AML-193 (cell line): ENCODE measurements at places on chromosomes 16 and 17.

DNA sequence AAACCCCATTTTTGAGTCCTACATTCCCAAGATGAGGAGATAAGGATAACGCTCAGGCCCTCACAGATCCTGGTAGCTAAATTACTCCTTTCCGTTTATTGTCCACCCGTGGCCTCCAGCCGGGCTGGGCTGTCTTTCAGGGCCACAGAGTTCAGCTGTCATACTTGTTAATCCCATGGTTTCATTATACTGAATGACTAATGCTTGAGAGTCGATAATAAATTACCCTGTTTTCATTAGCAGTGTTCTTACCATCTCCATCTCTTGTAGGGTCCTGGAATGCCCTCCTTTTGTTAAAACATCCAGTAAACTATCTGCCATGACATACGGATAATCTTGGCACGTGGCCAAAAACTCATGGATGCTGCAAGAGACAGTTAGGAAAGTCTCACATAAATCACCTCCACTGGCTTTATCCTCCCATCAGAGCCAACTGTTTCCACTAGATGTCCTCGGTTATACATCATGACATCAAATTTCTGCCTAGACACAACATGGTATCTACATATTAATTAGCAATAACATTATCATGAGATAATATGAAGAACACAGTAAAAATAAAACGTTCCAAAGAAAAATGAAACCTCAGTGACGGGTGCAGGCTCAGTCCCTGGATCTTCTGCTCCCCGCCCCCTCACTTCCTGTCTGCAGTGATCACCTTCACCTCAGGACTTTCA, 45.3 kb downstream of the BRD7 start:
- peak; percentile 38 for DNase-seq

DNA sequence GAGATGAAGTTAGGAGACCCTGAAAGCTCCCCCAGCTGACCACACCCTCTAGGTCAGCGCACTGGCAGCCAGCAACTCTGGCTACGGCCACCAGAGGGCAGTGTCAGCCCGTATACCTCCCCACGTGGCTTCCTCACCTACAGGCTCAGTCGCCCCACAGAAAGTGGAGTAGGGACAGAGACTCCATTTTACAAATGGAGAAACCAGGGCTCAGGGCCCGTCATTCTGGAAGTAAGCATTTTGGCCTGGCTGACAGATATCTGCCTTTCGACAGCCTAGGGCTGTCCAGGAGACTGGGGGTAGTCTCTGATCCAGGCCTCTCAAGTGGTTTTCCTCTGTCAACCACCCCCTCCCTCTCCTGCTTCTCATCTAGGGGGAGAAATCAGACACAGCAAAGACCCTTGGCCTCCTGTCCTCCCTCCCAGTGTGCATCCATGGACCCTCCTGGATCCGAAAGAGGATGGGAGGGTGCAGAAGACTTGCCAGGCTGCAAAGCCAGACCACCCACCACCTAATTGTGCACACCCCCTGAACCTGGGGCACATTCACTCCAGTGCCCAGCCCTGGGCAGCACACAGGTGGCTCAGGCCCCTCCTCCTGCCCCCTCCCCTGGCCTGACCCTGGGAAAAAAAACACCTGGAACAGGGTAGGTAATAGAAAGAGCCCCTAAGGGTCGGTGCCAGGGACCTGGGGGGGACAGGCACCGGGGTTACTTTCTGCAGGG, 3.8 kb upstream of the HAP1 start:
- peak; percentile 83 for DNase-seq

DNA sequence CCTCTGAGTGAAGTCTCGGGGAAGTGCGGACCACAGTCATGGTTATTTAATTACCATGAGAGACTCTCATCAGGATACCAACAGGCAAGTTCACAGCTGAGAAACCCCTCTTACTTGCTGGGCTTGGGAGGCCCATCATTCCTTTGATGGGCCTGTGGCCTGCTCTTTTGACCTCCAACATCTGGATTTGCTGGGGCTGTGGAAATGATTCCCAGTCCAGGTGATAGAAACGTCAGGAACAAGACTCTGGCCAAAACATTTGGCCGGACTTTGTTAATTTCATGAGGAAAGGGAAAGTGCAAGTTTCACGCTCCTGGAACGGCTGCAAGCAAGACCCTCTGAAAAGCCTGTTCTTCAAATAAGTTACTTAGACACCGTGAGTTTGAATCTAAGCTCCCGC, 42.5 kb downstream of the TMEM114 start:
- no peak for DNase-seq

DNA sequence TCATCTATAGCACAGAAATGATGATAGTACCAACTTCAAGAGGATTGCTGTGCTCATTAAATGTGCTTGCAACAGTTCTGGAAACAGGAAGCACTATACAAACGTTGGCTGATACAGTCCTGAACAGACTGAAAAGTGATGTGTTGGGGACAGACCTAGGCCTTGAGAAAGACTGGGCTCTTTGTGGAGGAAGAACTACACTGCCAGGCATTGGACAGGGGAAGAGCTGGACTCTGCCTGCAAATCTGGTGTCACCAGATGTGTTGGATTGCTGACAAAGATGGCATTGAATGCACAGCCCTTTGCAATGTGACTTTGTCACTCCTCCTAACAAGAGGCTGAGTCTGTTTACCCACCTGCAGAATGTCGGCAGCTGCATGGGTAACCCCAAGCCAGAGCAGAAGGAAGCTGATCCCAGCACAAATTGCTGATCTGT, 12.4 kb upstream of the ST6GALNAC2 start:
- DNase-seq, result peak; percentile 95

GRCh38 chr16:13611596-13611995, 308.4 kb upstream of the ERCC4 start:
- no peak for DNase-seq

- DNase-seq, result no peak
These were observed 16.6 kb upstream of the LITAF start for GRCh38 chr16:11603331-11603750.

GRCh38 chr16:67207249-67208091, 8.5 kb downstream of the ELMO3 start:
- DNase-seq, result no peak

DNA sequence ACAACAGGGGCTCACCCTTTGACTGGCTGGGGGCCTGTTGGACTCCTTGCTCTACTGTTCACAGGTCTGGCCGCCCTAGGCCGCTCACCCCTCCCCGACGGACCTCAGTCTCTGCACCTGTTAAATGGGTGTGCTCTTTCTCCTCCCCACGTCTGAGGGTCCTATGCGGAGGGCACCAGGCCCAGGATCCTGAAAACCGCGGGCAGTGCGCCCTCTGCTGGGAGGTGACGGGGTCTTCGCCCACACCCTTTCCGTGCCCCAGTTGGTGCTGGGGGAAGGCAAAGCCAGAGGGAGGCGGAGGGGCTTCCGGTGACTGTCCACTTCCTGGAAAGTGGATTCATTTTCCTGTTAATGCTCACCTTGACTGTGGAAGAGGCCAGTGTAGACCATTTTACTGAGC, 1010.9 kb downstream of the KCNJ18 start:
- DNase-seq, result no peak

DNA sequence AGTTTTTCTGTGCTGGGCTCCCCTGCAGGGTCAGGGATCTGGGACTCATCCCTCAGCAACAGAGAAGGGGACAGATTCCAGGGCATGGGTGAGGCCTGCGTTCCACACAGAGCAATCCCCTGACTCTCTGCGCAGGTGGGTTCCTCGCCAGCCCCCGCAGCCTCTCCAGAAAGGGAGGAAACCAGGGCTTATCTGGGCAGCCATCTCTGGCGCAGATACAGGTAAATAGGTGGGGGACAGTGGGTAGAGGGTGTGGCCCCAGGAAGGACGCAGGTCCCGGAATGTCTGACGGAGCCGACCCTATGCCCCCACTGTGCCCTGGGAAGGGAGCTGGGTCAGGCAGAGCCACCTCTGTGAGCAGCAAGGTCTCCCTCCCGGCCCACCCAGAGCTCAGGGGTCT, 23.2 kb downstream of the PIEZO1 start:
- no peak for DNase-seq

GRCh38 chr17:35373984-35374765, 754 bp upstream of the SLFN11 start:
- peak; percentile 69 for DNase-seq

- no peak for DNase-seq
These were observed 154.0 kb upstream of the HSBP1 start for GRCh38 chr16:83653785-83654184.

DNA sequence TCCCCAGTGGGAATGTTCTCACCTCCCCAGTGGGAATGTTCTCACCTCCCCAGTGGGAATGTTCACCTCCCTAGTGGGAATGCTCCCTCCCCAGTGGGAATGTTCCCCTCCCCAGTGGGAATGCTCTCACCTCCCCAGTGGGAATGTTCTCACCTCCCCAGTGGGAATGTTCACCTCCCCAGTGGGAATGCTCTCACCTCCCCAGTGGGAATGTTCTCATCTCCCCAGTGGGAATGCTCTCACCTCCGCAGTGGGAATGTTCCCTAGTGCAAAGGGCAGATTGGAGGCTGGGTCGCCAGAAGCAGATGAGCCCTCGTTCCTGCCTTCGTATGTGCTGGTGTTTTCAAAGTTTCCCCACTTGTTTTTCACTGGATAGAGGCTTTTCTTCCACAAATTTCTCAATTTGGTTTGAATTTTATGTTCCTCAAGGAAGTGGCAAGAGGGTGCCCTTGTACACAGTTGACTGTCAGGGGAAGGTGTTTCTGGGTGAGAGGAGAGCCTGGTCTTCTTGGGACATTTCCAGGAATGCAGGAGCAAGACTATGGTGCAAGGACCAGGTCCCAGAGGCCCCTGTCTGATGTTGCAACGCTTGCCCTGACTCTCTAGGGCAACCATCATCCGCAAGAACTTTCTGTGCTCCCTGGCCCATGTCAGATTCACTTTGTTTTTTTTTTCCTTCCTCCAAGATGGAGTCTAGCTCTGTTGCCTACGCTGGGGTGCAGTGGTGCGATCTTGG, 34.0 kb downstream of the TRARG1 start:
- DNase-seq, result no peak

DNA sequence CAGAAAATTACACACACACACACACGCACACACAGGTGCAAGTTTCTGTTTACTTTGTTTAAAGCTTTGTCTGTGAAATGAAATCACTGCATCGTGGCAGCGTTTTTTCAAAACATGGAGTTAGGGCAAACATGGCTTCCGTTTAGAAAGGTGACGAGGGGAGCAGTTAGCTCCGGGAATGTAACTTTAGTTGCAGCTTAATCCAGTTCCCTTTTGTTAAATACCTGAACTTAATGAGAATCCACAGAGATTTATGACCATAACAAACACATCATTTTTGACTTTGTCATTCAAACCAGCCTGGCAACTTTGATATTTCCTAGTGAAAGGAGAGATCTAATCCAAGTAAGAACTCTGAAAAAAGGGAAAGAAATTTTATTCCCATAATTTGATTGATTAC, 12.1 kb downstream of the HS3ST3A1 start:
- no peak for DNase-seq

- DNase-seq, result no peak
These were observed 352.1 kb upstream of the HSBP1 start for GRCh38 chr16:83455716-83456115.

GRCh38 chr16:88810166-88810911, 1.4 kb downstream of the APRT start:
- peak; percentile 45 for DNase-seq

GRCh38 chr16:70769761-70770160, 31.2 kb downstream of the VAC14 start:
- DNase-seq, result no peak

DNA sequence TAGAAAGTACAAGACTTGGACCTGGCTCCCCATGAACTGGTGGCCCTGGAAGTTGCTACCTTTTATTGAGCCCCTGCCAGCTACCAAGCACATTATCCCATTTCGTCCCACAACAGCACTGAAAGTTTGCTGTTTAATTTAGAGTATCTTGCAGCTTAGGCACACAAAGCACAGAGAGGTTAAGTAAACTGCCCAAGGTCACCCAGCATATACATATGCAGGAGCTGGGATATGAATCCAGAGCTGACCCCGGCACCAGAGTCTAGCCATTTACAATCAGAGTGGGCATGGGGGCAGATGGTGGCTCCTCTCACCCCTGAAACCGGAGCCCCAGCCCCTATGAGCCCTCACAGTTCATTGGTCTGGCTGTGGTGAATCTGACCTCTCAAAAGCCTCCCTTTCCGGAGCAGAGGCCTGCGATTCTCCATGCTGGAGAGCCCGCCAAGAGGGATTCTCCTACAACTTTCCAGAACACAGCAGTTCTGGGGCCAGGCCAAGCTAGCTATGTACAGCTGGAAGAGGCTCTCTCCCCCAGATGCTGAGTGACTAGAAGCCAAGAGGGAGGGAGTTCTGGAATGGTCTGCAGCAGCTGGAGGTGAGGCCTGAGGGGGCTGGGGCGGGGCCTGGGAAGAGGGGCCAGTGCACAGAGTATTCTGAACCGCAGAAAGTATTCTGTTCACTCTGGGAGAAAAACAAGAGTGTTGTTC, 58.3 kb downstream of the SREBF1 start:
- no peak for DNase-seq

DNA sequence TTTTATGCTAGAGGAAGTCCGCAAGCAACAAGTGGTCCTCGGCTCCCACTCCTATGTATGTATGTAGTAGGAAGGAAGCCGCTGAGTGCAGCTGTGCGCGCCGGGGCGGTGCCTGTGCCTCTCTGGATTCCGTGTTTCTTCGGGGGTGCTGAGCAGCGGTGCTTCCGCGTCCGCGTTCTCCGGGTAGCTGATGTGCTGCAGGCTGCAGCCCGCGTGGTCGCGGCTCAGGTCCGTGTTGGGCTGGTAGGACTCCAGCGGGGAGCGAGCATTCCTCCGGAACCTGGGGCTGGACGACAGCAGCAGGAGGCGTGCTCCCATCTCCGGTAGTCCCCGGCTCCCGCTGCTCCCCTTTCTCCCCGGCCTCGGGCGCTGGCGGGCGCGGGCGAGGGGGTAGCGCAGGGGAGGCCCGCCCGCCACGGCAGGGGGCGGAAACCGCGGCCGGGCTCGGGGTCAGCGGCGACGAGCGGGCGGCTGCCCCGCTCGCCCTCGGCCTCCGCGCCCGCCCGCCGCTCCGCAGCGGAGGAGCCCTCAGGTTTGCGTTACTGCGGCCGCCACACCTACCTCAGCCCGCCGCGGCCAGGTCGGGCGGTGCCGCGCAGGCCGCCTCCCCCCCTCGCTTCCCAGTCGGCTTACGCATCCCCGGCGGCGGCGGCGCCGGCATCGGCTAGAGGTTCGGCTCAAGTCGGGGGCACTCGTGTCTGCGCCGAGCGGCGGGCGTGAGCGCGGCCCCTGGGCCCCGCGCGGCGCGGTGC, 487 bp downstream of the C17orf67 start:
- peak; percentile 25 for DNase-seq

DNA sequence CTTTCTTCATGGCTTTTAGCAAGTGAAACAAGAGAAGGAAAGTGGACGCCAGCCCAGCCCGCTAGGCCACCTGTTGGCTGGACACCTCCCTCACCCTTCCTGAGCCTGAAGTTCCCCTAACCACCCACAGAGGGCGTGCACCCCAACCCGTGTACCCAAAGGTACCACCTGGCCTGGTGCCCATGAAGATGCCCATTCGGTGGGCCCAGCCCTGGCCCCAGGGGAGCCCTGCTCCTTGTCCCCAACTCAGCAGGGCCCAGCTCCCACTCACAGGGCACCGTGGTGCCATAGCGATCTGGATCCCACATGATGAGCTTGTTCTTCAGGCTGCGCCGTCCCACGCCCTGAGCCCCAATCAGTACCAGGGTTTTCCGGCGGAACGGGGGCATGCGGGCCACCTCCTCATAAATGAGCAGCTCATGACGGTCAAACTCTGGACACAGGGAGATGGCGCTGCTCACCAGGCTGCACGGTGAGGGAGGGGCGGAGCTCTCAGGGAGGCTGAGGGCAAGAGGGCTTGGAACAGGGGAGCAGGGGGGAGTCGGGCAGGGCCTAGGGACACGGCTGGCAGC, 26.8 kb downstream of the MPP2 start:
- DNase-seq, result peak; percentile 18
